ENCODE measurements at places on chromosomes 7 and 10. TPM values are rescaled to one million over a fixed set of nuclear protein-coding genes. Genes with fewer than 3 reads are reported as not detected.
A peak's percentile ranks its signal among the peaks of the same experiment; 100 is the strongest.

DNA sequence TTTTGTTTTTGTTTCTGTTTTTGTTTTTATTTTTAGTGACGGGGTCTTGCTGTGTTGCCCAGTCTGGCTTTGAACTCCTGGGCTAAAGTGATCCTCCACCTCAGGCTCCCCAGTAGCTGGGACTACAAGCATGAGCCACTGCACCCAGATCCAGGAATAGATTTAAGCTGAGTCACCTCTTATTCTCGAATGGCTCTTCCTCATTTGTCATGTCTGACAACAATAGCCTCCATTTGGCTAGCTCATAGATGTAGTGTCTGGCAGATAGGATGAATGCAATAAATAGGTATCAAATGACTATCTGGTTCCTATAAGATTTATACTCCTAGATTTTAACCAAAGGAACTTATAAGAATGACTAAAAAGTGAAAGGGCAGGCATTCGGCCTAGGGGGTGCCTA lies 172.9 kb downstream of the TMEM26 start:
- peaks cover 9% of the 10 kb centered on the region for H3K4me1 ChIP-seq
- no peak for DNase-seq
- no peaks in the 10 kb centered on the region for H3K36me3 ChIP-seq
- H3K27ac ChIP-seq: no peak overlapping the region

- peak; percentile 5 for DNase-seq
- no peak overlapping the region for H3K27ac ChIP-seq
- no peaks in the 10 kb centered on the region for H3K4me1 ChIP-seq
- no peaks in the 10 kb centered on the region for H3K27me3 ChIP-seq
- no peak overlapping the region for H3K4me3 ChIP-seq
Measured at GRCh38 chr7:791519-791918, 40.8 kb upstream of the SUN1 start.

GRCh38 chr7:133609806-133610205 lies 356.9 kb downstream of the EXOC4 start:
- H3K36me3 ChIP-seq: no peaks in the 10 kb centered on the region
- H3K4me3 ChIP-seq: no peak overlapping the region
- H3K27ac ChIP-seq: no peak overlapping the region
- no peak for DNase-seq
- no peaks in the 10 kb centered on the region for H3K27me3 ChIP-seq
- peaks cover 11% of the 10 kb centered on the region for H3K4me1 ChIP-seq

The DOCK4 gene
- total RNA-seq: 3.3 TPM

DNA sequence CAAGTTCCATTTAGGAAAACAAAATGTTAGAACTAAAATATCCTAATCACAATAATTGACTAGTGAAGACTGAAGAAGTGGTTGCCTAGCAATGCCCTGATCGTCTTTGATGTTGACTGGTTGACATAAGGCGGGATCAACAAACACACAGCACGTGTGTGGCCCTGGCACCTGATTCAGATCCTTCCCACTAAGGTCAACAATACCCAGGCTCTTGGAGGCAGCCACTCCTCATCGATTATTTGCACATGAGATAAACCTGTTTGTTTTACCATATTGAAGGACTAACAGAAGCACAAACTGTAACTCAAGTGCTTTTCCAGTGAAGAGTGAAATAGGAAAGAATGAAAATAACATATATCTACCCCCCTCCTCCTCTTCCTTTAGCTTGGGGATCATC lies 15.6 kb downstream of the FANK1 start:
- H3K4me1 ChIP-seq: no peaks in the 10 kb centered on the region
- H3K36me3 ChIP-seq: no peaks in the 10 kb centered on the region
- no peak overlapping the region for H3K27ac ChIP-seq
- peaks cover 10% of the 10 kb centered on the region for H3K27me3 ChIP-seq
- no peak overlapping the region for H3K4me3 ChIP-seq

GRCh38 chr7:144857463-144857862 lies 21.6 kb upstream of the TPK1 start:
- H3K4me3 ChIP-seq: no peak overlapping the region
- no peak for DNase-seq
- no peak overlapping the region for H3K27ac ChIP-seq
- peaks cover 11% of the 10 kb centered on the region for H3K27me3 ChIP-seq
- no peaks in the 10 kb centered on the region for H3K36me3 ChIP-seq

The SPOCK2 gene
- total RNA-seq: 24.9 TPM

The VIPR2 gene
- total RNA-seq: 0.36 TPM

The LAMB1 gene
- total RNA-seq: not detected

The LMBR1 gene
- 62.4 TPM for total RNA-seq

GRCh38 chr10:71156436-71156835 lies 55.9 kb upstream of the UNC5B start:
- H3K4me1 ChIP-seq: no peaks in the 10 kb centered on the region
- H3K27me3 ChIP-seq: no peaks in the 10 kb centered on the region
- no peak overlapping the region for H3K4me3 ChIP-seq
- DNase-seq: no peak
- no peaks in the 10 kb centered on the region for H3K36me3 ChIP-seq
- no peak overlapping the region for H3K27ac ChIP-seq

The CYP3A4 gene
- total RNA-seq: not detected

DNA sequence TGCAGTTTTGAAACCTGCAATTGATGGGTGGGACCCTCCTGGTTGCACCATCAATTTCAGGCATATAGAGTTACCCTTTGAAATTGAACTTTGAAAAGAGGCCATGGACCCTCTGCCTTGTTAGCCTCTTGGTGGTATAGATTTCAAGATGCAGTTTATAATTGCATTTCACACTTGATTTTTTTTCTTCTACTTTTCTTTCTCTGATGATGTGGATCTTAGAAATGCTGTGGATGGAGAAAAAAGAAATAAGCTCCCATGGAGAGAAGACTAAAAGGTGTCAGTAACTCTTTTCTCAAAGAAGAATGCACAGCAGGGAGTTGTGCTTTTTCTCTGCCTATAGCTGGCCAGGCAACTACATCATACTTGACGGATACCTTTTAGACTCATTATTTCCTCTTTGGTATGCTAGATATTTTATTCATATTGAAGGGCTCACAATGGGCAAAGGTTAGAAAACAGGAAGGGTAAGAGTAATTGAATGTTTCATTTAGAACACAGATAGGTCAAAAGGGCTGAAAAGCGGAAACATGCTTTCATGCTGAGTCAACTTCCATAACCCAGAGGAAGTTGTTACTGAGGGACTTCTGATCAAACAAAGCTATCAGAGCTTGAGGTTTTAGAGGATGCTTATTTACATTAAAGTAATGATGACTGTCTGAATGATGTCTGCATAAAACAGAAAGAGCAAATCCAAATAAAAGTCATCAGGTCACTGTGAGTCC lies 773.2 kb upstream of the LRRN3 start:
- H3K4me1 ChIP-seq: no peaks in the 10 kb centered on the region
- DNase-seq: no peak
- H3K36me3 ChIP-seq: peaks cover 10% of the 10 kb centered on the region
- no peak overlapping the region for H3K4me3 ChIP-seq
- H3K27ac ChIP-seq: no peak overlapping the region

The RBAK gene
- 15.7 TPM for total RNA-seq

The TMEM26 gene
- not detected for total RNA-seq

The AGAP9 gene
- total RNA-seq: 5.1 TPM

The PLCE1 gene
- 0.06 TPM for total RNA-seq

- peaks cover 13% of the 10 kb centered on the region for H3K36me3 ChIP-seq
- DNase-seq: no peak
- no peak overlapping the region for H3K4me3 ChIP-seq
- no peaks in the 10 kb centered on the region for H3K27me3 ChIP-seq
- peak overlapping the region; percentile 83 for H3K27ac ChIP-seq
- peaks cover 72% of the 10 kb centered on the region for H3K4me1 ChIP-seq
Measured at GRCh38 chr10:14547816-14548215, 217.1 kb upstream of the FRMD4A start.

- peaks cover 34% of the 10 kb centered on the region for H3K27me3 ChIP-seq
- no peak overlapping the region for H3K4me3 ChIP-seq
- peaks cover 13% of the 10 kb centered on the region for H3K4me1 ChIP-seq
- H3K27ac ChIP-seq: no peak overlapping the region
Measured at GRCh38 chr10:49564461-49565009, 25.6 kb upstream of the ERCC6 start.

The CALML5 gene
- not detected for total RNA-seq

The OPN1SW gene
- not detected for total RNA-seq

The EN2 gene
- 0.07 TPM for total RNA-seq

DNA sequence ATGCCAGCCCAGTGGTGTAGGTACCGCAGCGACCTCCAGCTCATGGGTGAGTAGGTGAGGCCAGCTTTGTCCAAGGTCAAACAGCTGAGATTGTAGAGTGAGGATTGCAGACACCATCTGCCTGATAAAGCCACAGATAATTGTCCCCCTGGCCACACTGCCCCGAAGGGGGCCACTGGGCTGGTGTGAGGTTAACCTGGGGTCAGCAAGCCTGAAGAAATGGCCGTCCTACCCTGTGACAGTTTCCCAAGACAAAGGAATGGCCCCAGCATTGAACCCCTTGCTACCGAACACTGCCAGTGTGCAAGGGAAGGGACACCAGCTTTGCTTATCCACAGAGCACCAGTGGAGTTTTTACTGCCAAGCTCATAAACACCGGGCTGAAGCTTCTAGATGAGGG lies 23.0 kb downstream of the ECHDC3 start:
- H3K36me3 ChIP-seq: no peaks in the 10 kb centered on the region
- H3K27me3 ChIP-seq: no peaks in the 10 kb centered on the region
- no peaks in the 10 kb centered on the region for H3K4me1 ChIP-seq
- no peak overlapping the region for H3K27ac ChIP-seq

DNA sequence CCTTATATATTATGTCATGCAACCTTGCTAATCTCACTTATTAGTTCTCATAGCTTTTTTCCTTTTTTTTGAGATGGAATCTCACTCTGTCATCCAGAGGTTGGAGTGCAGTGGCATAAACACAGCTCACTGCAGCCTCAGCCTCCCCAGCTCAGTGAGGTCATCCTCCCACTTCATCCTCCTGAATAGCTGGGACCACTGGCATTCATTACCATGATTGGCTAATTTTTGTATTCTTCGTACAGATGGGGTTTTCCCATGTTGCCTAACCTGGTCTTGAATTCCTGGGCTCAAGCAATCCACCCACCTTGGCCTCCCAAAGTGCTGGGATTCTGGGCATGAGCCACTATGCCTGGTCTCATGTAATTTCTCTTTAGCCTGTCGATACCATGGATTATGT lies 89.1 kb upstream of the TRIM24 start:
- no peak overlapping the region for H3K4me3 ChIP-seq
- H3K27me3 ChIP-seq: no peaks in the 10 kb centered on the region
- DNase-seq: no peak
- peaks cover 12% of the 10 kb centered on the region for H3K36me3 ChIP-seq
- H3K4me1 ChIP-seq: no peaks in the 10 kb centered on the region

DNA sequence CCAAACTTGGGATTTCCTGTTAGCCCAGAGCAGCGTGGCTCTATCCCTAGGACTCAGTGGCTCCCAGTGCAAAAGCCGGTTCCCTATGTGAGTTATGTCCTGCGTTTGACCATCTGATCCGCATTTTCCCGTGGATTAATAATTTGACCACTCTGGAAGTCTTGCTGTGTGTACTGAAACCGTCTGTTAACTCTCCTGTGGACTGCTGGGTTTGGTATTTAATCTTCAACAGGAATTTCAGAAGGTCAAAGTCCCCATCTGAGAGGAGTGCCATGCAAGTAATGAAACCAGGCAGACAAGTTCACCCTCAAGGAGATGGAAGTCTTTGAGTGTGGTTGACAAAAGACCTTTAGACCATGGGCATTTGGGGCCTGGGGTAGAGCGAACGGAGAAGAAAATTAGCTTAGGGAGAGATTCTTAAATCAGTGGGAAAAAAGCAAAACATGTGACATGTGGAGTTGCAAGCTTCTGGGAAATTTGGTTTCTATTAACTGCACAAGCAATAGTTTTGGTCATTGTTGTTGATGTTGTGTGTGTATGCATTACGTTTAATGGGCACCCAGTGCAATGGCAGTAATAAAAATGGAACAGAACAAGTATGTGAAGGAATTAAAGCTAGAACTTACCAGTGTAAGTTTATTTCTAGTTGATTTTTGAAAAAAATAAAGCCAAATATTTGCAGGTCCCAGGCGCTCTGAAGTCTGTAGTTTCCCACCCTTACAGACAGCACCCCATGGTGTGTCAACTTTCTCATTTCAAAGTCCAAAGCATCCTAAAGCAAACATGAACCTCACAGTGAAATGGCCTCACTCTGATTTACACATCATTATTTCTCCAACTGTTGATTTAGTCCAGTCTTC lies 38.2 kb downstream of the LYZL1 start:
- no peaks in the 10 kb centered on the region for H3K4me1 ChIP-seq
- no peak overlapping the region for H3K4me3 ChIP-seq
- H3K27me3 ChIP-seq: peaks cover 7% of the 10 kb centered on the region
- no peak overlapping the region for H3K27ac ChIP-seq
